Colonic mucosa (tissue), 4 donors: ENCODE measurements at places on chromosomes 12 and 14. TPM values are rescaled to one million over a fixed set of nuclear protein-coding genes. Genes with fewer than 3 reads are reported as not detected.
A peak's percentile ranks its signal among the peaks of the same experiment; 100 is the strongest.

- DNase-seq = no peak
These were observed 76.4 kb upstream of the TMEM132C start for GRCh38 chr12:128190614-128191013.

- DNase-seq = peak; percentile 84
These were observed 126.1 kb upstream of the ARHGAP5 start for GRCh38 chr14:31950764-31951637.

GRCh38 chr12:28955931-28956330, 193.1 kb upstream of the FAR2 start:
- DNase-seq = no peak

DNA sequence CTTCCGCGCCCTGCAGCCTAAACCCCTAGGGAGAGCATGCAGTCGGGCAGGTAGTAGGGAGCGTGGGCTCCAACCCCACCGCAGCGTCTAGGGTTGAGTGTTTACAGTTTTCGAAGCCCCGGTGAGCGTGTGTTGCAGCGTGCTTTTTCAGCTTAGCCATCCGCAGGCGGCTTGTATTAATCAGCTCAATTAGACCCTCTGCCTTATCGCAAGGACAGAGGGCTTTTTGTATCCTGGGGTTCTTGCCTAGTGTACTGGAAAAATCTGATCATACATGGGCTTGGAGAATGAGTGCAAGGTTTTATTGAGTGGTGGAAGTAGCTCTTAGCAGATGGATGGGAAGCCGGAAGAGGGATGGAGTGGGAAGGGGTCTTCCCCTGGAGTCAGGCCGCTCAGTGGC, 44.4 kb upstream of the GNG2 start:
- no peak for DNase-seq

NRIP2 gene
- 0.49 TPM for total RNA-seq

DNA sequence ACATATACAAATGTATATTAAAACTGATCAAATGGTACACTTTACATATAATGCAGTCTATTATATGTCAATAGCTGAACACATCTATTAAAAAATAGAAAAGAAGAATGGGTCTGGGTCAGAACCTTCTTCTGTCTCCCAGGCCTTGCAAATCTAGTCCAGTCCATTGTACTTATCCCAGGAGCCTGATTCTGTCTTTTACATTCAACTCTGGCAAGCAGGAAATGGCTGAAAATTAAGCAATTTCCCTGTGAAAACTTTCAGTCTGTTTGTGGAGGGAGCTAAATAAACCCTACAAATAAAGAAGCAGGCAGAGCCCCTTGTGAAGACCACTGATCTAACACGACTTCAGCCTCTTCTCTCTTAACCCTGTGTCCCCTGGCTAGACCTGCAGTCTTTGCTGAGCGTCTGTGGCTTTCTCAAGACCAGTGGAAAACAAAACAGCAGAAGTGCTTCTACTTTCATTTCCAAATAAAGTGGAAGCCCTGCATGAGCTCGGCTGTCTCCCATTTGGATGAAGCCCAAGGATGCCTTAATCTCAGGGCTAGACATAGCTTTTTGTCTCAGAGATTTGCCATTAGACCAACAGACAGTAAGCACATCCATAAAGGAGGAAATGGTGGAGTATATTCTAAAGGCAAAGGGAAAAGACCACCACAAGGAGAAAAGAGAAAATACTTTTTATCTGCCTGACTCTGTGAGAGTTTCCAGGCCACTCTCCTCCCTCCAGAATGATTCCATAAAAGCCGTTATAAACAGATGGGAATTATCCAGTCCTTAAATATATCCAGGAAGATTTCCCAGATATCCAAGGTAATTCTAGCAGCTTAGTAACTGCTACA, 48.2 kb downstream of the CRACR2A start:
- DNase-seq = no peak

DNA sequence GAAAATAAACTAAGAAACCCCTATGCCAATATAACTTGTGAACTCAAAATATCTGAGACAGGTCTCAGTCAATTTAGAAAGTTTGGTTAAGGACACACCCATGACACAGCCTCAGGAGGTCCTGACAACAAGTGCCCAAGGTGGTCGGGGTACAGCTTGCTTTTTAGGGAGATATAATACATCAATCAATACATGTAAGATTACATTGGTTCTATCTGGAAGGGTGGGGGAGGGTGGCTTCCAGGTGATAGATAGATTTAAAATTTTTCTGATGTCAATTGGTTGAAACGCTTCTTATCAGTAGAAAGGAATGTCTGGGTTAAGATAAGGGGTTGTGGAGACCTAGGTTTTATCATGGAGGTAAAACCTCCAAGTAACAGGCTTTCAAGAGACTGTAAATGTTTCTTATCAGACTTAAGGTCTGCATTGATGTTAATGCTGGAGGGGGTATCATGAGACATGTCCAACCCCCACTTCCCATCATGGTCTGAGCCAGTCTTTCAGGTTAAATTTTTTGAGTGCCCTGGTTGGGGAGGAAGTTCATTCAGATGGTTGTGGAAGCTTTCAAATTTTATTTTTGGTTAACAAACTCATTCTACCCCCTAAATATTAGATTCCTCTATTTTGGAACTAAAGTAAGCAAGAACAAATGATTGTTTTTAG, 82.0 kb upstream of the RASSF8 start:
- DNase-seq = no peak

FAM186B gene
- 0.27 TPM for total RNA-seq

TSPAN31 gene
- total RNA-seq = 19.3 TPM
